ENCODE measurements at places on chromosomes 3 and 15. TPM values are rescaled to one million over a fixed set of nuclear protein-coding genes. Genes with fewer than 3 reads are reported as not detected.

MCTP2 gene
- 35.1 TPM for total RNA-seq

UNC13C gene
- total RNA-seq: not detected

ISLR2 gene
- total RNA-seq: not detected

VGLL3 gene
- total RNA-seq: not detected

PLS1 gene
- total RNA-seq: 5.3 TPM

RPL35A gene
- total RNA-seq: 1,826 TPM

SNTN gene
- total RNA-seq: not detected

LNP1 gene
- total RNA-seq: 2.4 TPM

ST8SIA2 gene
- total RNA-seq: not detected

- no peaks in the 10 kb centered on the region for H3K4me1 ChIP-seq
- H3K27me3 ChIP-seq: peaks cover 9% of the 10 kb centered on the region
- no peak overlapping the region for H3K27ac ChIP-seq
- H3K36me3 ChIP-seq: no peaks in the 10 kb centered on the region
Observed at GRCh38 chr3:140199743-140200142, 264.8 kb downstream of the CLSTN2 start.

DNA sequence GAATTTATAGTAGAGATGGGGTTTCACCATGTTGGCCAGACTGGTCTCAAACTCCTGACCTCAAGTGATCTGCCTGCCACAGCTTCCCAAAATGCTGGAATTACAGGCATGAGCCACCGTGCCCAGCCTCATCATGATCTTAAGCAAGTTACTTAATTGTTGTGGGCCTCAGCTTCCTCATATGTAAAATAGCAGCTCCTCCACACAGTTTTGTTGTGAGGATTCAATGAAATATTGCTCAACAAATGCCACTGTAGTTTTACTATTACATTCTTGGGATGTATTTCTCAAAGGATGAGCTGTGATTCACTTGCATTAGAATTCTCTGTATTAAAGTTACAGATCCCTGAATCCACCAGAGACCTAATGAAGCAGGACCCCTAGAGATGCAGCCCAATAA is 168.8 kb downstream of the ADAMTS9 start:
- no peak overlapping the region for H3K4me3 ChIP-seq
- H3K36me3 ChIP-seq: no peaks in the 10 kb centered on the region
- H3K27me3 ChIP-seq: peaks cover 7% of the 10 kb centered on the region
- no peak for DNase-seq
- H3K27ac ChIP-seq: no peak overlapping the region

GRCh38 chr15:90441027-90441426 is 53.0 kb downstream of the IQGAP1 start:
- DNase-seq: no peak
- peaks cover 16% of the 10 kb centered on the region for H3K36me3 ChIP-seq
- H3K27ac ChIP-seq: no peak overlapping the region
- peaks cover 4% of the 10 kb centered on the region for H3K4me1 ChIP-seq
- H3K4me3 ChIP-seq: no peak overlapping the region

DNA sequence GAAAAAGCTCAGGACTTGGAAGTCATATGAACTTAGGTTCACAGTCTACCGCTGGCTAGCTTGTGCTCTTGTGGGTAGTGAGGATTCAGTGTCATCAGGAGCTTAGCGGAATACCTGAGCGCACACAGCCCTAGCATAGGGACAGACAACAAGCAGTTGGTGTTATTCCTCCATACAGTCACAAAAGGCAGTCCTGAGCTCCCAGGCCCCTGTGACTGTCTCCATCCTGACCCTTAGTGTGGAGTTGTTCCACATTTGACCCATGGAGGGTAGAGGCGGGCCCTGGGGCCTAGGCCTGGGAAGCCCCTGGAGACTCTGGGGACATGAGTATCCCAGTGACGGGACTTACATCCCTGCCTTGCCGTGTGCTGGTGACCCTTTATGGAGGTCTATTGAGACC is 131.5 kb upstream of the PLXNA1 start:
- DNase-seq: no peak
- H3K36me3 ChIP-seq: peaks cover 8% of the 10 kb centered on the region
- H3K4me3 ChIP-seq: no peak overlapping the region
- no peak overlapping the region for H3K27ac ChIP-seq
- H3K4me1 ChIP-seq: no peaks in the 10 kb centered on the region

- no peaks in the 10 kb centered on the region for H3K36me3 ChIP-seq
- no peak for DNase-seq
- H3K4me3 ChIP-seq: no peak overlapping the region
- H3K27me3 ChIP-seq: no peaks in the 10 kb centered on the region
- no peak overlapping the region for H3K27ac ChIP-seq
Observed at GRCh38 chr15:42073418-42073817, 20.9 kb downstream of the PLA2G4D start.

- H3K4me3 ChIP-seq: no peak overlapping the region
- no peaks in the 10 kb centered on the region for H3K4me1 ChIP-seq
- H3K27me3 ChIP-seq: no peaks in the 10 kb centered on the region
- no peaks in the 10 kb centered on the region for H3K36me3 ChIP-seq
- no peak for DNase-seq
Observed at GRCh38 chr3:65532749-65533148, 506.0 kb downstream of the MAGI1 start.

DNA sequence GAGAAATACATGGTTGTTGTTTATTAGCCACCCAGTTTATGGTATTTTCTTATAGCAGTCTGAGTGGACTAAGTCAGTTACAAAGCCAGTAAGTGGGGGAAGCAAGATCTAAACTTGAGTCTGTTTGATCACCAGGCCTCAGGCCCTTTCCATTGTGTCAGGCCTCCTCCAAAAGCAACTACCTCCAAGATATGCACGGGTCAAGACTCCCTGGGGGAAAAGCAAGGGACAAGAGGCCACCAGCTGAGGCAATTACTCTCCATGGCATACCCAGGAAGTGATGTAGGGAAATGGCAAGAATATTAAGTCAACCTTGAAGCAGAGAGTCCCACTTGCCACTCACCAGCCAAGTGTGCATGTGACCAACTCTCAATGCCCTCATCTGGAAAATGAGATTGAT is 28.6 kb upstream of the SRGAP3 start:
- H3K27ac ChIP-seq: no peak overlapping the region
- no peak overlapping the region for H3K4me3 ChIP-seq
- no peak for DNase-seq
- peaks cover 2% of the 10 kb centered on the region for H3K27me3 ChIP-seq
- H3K4me1 ChIP-seq: no peaks in the 10 kb centered on the region
- peaks cover 1% of the 10 kb centered on the region for H3K36me3 ChIP-seq

GRCh38 chr3:154967090-154967489 is 113.0 kb upstream of the MME start:
- H3K4me1 ChIP-seq: no peaks in the 10 kb centered on the region
- no peak for DNase-seq
- H3K27me3 ChIP-seq: no peaks in the 10 kb centered on the region
- no peaks in the 10 kb centered on the region for H3K36me3 ChIP-seq
- H3K4me3 ChIP-seq: no peak overlapping the region
- no peak overlapping the region for H3K27ac ChIP-seq

GRCh38 chr15:31869686-31870307 is 160.5 kb upstream of the CHRNA7 start:
- peaks cover 9% of the 10 kb centered on the region for H3K4me1 ChIP-seq
- DNase-seq: no peak
- H3K27ac ChIP-seq: no peak overlapping the region
- no peaks in the 10 kb centered on the region for H3K36me3 ChIP-seq

- no peaks in the 10 kb centered on the region for H3K4me1 ChIP-seq
- DNase-seq: no peak
- no peak overlapping the region for H3K27ac ChIP-seq
- H3K36me3 ChIP-seq: no peaks in the 10 kb centered on the region
- H3K27me3 ChIP-seq: no peaks in the 10 kb centered on the region
Observed at GRCh38 chr3:89527736-89528305, 420.4 kb downstream of the EPHA3 start.

- no peak overlapping the region for H3K27ac ChIP-seq
- DNase-seq: no peak
Observed at GRCh38 chr3:11950576-11950975, 53.6 kb upstream of the SYN2 start.

- H3K27me3 ChIP-seq: no peaks in the 10 kb centered on the region
- H3K4me1 ChIP-seq: peaks cover 57% of the 10 kb centered on the region
- H3K27ac ChIP-seq: peak overlapping the region; percentile 22
- DNase-seq: no peak
- no peak overlapping the region for H3K4me3 ChIP-seq
Observed at GRCh38 chr3:63877737-63878393, 14.2 kb downstream of the ATXN7 start.

DNA sequence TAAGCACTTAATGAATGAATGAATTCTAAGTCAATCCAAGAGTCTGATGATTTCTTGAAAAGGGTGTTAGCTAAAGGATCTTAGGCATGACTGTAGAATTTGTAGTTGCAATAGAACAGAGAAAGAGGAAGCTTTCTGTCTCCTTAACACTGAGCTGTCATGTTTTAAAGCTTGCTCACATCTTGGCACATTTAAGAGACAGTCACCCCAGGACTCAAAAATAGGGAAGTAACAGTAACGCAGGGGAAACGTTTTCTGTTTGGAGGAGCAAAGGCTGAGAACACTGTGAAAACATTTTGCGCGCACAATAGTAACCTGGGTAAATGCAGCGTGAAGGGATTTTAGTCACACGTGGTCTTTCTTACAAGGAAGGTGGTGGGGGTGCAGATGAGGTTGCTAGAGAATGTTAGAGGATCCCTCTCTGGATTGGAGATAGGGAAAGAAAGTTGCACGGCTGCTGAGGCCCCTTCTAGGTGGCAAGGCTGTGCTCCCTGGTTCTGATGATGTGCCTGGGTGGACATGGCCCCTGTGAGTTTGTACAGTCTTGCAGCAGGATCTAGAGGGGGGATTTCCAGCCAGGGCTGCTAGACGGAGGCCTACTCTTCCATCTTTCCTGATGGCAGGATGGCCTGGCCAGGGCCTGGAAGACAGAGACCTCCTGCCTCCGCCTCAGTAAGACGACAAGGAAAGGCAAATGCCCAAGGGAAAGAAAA is 12.0 kb downstream of the STARD5 start:
- no peak overlapping the region for H3K4me3 ChIP-seq
- H3K36me3 ChIP-seq: peaks cover 73% of the 10 kb centered on the region
- peak overlapping the region; percentile 60 for H3K27ac ChIP-seq
- no peak for DNase-seq

DNA sequence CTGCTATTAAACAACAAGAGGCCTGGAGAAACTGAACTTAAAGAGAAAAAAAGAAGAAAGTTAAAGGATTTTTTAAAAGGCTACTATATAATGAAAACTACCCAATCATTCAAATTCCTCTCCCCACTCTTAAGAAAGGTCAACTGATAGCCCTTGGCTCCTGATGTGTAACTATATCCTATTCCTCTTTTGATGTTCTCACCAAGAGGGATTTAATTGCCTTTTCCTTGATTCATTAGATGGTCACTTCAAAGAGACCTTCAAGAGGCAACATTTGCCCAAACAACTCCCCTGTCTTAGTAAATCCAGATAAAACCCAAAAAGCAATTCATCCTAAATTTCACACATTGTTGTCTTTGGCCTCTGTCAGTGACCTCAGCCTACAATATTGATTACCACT is 86.0 kb downstream of the FMN1 start:
- no peak overlapping the region for H3K27ac ChIP-seq
- DNase-seq: no peak
- H3K4me1 ChIP-seq: peaks cover 6% of the 10 kb centered on the region
- H3K27me3 ChIP-seq: peaks cover 2% of the 10 kb centered on the region
- no peak overlapping the region for H3K4me3 ChIP-seq

GRCh38 chr3:185465471-185465870 is 33.4 kb downstream of the TMEM41A start:
- H3K27ac ChIP-seq: no peak overlapping the region
- no peak for DNase-seq
- no peaks in the 10 kb centered on the region for H3K4me1 ChIP-seq
- no peaks in the 10 kb centered on the region for H3K36me3 ChIP-seq
- H3K4me3 ChIP-seq: no peak overlapping the region

DNA sequence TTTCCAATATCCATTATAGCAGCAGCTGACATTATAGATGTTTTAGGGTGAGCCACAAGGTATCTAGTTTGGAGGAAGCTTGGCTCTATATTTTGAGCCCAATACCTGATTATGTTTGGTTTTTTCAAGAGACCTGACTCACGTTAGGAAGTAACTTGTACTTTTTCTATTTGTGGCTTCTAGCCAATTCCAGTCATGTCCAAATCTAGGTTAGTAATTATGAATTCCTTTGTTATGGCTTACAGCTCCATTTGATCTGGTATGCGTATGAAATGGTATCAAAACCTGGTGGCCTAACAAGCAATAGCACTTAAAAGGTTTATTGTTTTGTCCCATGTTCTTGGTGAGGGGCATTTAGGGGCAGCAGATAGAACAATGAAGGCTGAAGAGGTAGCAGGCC is 115.9 kb downstream of the TOP2B start:
- H3K27ac ChIP-seq: no peak overlapping the region
- H3K27me3 ChIP-seq: peaks cover 4% of the 10 kb centered on the region
- H3K4me1 ChIP-seq: no peaks in the 10 kb centered on the region
- no peak for DNase-seq
- H3K36me3 ChIP-seq: no peaks in the 10 kb centered on the region
- no peak overlapping the region for H3K4me3 ChIP-seq

DNA sequence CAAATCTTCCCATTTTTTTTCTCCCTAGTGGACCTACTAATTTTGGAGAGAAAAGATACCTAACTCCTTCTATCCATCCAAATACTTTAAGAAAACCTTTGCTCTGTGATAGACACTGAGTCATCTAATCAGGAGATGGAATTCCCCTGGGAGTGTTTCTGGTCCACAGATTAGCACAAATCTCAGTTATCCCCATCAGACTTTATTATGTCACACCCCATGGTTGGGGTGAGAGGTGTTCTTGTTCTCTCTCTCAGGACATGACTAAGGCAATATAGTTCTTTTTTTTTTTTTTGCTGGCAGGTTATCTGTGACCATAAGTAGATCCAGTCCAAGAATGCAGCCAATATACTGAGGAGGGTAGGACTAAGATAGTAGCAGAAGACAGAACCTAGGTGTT is 15.8 kb downstream of the SLC9A9 start:
- H3K36me3 ChIP-seq: peaks cover 1% of the 10 kb centered on the region
- no peak overlapping the region for H3K27ac ChIP-seq
- peaks cover 31% of the 10 kb centered on the region for H3K4me1 ChIP-seq

DNA sequence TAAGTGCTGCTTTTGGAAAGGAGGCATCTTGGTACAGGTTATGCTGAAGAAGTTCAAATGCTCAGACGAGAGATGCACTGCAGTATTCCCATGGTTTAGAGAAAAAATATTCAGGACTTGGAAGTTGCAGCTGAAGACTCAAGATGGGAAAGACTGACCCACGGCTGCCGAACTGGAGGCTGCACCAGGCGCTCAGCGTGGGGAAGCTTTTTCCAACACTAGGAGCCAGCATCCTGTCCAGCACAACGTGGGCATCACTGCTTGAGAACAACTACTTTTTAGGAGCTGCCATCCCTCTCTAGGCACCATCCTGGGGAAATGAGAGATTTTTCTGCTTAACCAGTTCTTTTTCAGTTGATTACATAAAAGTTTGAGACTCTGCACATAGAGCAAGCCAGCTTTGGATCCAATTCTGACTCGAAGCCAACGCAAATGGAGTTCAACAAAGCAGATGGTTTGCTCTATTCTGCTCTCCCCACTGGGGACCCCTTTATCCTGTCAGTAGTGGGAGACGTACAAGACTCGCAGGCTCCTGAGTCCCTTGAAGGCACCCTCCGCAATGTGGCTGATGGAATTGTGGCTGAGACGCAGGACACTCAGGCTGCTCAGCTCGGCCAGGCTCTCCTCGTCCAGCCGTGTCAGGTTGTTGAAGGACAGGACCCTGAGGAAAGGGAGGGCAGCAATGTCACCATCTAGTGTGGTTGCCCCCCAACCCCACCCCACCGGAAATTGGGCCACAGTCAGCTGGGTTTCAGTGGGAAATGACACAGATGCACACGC is 93.8 kb downstream of the LRIG1 start:
- H3K4me1 ChIP-seq: peaks cover 3% of the 10 kb centered on the region
- H3K4me3 ChIP-seq: no peak overlapping the region
- no peak overlapping the region for H3K27ac ChIP-seq
- H3K27me3 ChIP-seq: no peaks in the 10 kb centered on the region
- H3K36me3 ChIP-seq: peaks cover 11% of the 10 kb centered on the region
- no peak for DNase-seq
